Diencephalon (tissue), 1 donor: ENCODE measurements at places on chromosomes 3 and 15. TPM values are rescaled to one million over a fixed set of nuclear protein-coding genes. Genes with fewer than 3 reads are reported as not detected.

The ZKSCAN7 gene
- 18.2 TPM for total RNA-seq

The UCN2 gene
- total RNA-seq = not detected

The GRK7 gene
- total RNA-seq = not detected

The HTR3E gene
- not detected for total RNA-seq

The GTF2E1 gene
- total RNA-seq = 21.9 TPM

The CACNA2D2 gene
- total RNA-seq = 25.4 TPM

The MLF1 gene
- 72.9 TPM for total RNA-seq

The DAPK2 gene
- total RNA-seq = 3.7 TPM

The HAPLN3 gene
- 13.8 TPM for total RNA-seq

The MEIS2 gene
- total RNA-seq = 186 TPM

The MAP6D1 gene
- 9.9 TPM for total RNA-seq

The TMCO5A gene
- total RNA-seq = not detected

The FAM107A gene
- 25.1 TPM for total RNA-seq

The CADM2 gene
- total RNA-seq = 172 TPM

The GPR27 gene
- total RNA-seq = 42.0 TPM

The DCBLD2 gene
- total RNA-seq = 55.1 TPM

The WDR93 gene
- 2.1 TPM for total RNA-seq

The ROBO1 gene
- total RNA-seq = 193 TPM

The ENTPD3 gene
- total RNA-seq = 17.8 TPM

The CLRN1 gene
- not detected for total RNA-seq

The SLC9A9 gene
- 13.4 TPM for total RNA-seq

The DZIP1L gene
- 14.3 TPM for total RNA-seq

The PGBD4 gene
- total RNA-seq = 5.3 TPM

The ISLR2 gene
- 60.2 TPM for total RNA-seq

The CLDN18 gene
- not detected for total RNA-seq

The AQR gene
- 45.9 TPM for total RNA-seq

The IFT57 gene
- 57.7 TPM for total RNA-seq

The GNAT1 gene
- not detected for total RNA-seq

The PLCH1 gene
- total RNA-seq = 30.9 TPM

The DCLK3 gene
- 15.0 TPM for total RNA-seq

The NR2F2 gene
- total RNA-seq = 28.1 TPM

The ACKR2 gene
- 0.46 TPM for total RNA-seq

The ITGB5 gene
- 55.4 TPM for total RNA-seq

The SKOR1 gene
- 0.69 TPM for total RNA-seq

The CCDC191 gene
- 10.6 TPM for total RNA-seq

The HMG20A gene
- 49.1 TPM for total RNA-seq

The FANCD2OS gene
- total RNA-seq = not detected

The SCN11A gene
- 0.46 TPM for total RNA-seq

The CSTA gene
- 1.4 TPM for total RNA-seq

The ERC2 gene
- 126 TPM for total RNA-seq

The NEK10 gene
- total RNA-seq = 58.8 TPM
